ENCODE measurements at places on chromosomes 1 and 21.
A peak's percentile ranks its signal among the peaks of the same experiment; 100 is the strongest.

DNA sequence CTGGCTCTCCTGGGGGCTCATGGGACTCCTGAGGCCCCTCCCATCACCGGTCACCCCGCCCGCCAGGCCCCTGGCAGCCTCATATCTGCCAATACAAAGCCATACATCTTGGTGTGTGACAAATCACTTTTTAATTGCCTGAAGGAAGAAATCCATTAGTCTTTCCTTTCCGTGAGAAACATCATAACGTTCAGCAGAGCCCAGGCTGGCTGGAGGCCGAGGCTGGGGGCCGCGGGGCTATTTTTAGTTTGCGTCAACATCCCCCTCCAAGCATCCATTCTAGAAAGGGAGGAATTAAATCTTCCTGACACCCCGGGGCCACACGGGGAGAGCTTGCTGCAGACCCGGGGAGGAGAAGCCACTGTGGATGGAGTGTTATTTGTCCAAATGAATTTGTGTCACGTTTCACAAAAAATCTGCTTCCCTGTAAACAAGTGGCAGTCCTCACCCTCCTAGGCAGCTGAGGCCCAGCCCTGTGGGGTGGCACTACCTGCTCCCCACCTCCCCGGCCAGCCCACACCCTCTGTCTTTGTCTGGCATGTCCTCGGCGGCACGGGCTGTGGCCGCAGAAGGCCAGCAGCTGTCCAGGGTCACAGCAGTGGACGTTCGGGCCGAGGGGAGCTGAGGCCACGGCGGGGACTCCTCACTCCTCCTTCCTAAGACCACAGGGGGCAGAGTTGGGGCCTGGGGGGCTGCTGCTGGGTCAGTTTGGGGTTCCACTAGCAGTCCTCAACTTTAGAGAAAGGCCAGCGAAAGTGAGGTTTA, 236.9 kb upstream of the VAMP3 start:
- no peaks in the 10 kb centered on the region for H3K4me1 ChIP-seq
- no peak overlapping the region for H3K27ac ChIP-seq
- no peaks in the 10 kb centered on the region for H3K36me3 ChIP-seq
- no peaks in the 10 kb centered on the region for H3K27me3 ChIP-seq

- peak overlapping the region; percentile 81 for H3K27ac ChIP-seq
- no peak overlapping the region for H3K4me3 ChIP-seq
- no peaks in the 10 kb centered on the region for H3K36me3 ChIP-seq
- no peaks in the 10 kb centered on the region for H3K27me3 ChIP-seq
- no peak for DNase-seq
- peaks cover 29% of the 10 kb centered on the region for H3K4me1 ChIP-seq
These were observed 35.0 kb downstream of the GIPC2 start for GRCh38 chr1:78080767-78081166.

DNA sequence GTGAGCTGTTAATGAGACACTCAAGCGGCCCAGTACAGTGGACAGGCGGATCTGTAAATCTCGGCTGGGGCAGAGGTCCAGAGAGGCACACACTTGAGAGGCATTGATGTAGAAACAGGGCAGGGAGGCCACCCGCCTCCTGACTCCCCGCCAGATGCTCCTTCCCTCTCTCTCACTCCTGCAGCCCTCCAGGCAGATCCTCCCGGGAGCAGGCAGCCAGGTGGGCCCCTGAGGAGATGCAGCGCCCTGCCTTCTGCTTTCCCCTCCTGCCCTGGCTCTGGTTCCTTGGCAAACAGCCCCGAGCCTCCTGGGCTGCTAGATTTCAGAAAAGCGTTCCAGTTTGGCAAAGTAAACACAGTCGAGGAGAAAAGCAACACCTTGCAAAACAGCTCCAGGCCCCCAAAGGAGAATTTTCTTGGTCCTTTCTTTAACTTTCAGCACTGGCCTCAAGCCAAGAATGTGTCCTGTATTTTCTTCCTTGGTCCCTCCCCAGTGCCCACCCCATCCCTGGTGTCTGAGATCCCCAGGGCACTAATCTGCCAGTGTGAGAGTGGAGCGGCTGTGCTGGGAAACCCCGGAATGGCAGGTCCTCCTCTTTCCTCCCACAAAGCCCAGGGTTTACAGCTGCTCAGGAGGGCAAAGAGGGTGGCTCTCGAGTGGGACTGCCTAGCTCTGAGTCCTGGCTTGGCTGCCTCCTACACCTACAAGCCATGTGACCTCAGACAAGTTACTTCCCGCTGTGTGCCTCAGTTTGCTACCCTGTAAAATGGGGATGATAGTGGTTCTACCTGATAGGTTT, 29.4 kb upstream of the IFNLR1 start:
- no peaks in the 10 kb centered on the region for H3K4me1 ChIP-seq
- no peak overlapping the region for H3K4me3 ChIP-seq
- DNase-seq: no peak
- peaks cover 13% of the 10 kb centered on the region for H3K27me3 ChIP-seq

- H3K27me3 ChIP-seq: peaks cover 3% of the 10 kb centered on the region
- DNase-seq: no peak
- peaks cover 3% of the 10 kb centered on the region for H3K4me1 ChIP-seq
- H3K4me3 ChIP-seq: no peak overlapping the region
- no peaks in the 10 kb centered on the region for H3K36me3 ChIP-seq
These were observed 59.8 kb upstream of the CASZ1 start for GRCh38 chr1:10856176-10856683.

- H3K4me3 ChIP-seq: no peak overlapping the region
- no peaks in the 10 kb centered on the region for H3K27me3 ChIP-seq
- H3K36me3 ChIP-seq: peaks cover 58% of the 10 kb centered on the region
- no peaks in the 10 kb centered on the region for H3K4me1 ChIP-seq
- DNase-seq: no peak
These were observed 39.1 kb upstream of the TRAPPC10 start for GRCh38 chr21:43972850-43973633.

All from heart left ventricle (tissue), 16 donors.